ENCODE measurements at places on chromosomes 11 and 22.

GRCh38 chr22:39299829-39300178 lies 19.6 kb downstream of the RPL3 start:
- DNase-seq: no peak

DNA sequence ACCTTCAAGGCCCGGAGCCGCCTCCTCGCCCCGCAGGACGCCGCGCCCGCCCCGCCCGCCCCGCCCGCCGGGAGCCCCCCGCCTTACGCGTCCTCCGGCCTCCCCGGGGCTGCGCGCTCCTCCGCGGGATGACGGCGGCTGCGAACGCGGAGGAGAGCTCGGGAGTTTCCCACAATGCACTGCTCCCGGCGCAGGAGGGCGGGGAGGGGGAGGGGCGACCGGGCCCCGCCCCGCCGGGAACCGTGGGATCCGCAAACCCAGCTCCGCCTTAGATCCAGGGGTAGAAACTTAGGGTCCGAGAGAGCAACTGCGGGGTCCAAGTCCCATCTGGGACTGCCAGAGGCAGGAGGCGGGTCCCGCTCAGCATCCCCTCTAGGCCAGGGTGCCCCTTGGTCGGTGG lies at the start of gene CEND1:
Gene CEND1, minus strand, starts transcription at position 148 of the 400 bp plus-strand sequence. CDS start 1,514 bp downstream, outside the sequence.
- no peak for DNase-seq

DNA sequence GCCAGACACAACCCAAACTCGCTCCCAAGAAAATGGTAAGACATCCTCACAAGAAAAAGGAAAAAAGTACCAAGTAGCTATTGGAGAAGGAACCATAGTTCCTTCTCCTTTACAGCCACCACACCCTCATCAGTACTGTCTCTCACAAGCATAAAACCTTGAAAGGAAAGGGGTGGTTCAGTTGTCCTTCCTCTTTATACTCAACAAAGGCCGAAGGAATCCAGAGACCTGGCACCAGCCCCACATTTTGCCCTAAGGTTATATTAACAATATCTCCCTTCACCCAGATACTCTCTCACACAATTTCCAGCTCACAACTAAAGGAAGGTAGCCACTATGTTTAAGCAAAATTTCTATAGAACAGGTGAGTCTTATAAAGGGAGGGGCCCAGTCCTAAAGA lies 8.5 kb downstream of the FHIP1B start:
- no peak for DNase-seq

GRCh38 chr11:67118181-67118766 lies 789 bp upstream of the KDM2A start:
- peak; percentile 59 for DNase-seq

DNA sequence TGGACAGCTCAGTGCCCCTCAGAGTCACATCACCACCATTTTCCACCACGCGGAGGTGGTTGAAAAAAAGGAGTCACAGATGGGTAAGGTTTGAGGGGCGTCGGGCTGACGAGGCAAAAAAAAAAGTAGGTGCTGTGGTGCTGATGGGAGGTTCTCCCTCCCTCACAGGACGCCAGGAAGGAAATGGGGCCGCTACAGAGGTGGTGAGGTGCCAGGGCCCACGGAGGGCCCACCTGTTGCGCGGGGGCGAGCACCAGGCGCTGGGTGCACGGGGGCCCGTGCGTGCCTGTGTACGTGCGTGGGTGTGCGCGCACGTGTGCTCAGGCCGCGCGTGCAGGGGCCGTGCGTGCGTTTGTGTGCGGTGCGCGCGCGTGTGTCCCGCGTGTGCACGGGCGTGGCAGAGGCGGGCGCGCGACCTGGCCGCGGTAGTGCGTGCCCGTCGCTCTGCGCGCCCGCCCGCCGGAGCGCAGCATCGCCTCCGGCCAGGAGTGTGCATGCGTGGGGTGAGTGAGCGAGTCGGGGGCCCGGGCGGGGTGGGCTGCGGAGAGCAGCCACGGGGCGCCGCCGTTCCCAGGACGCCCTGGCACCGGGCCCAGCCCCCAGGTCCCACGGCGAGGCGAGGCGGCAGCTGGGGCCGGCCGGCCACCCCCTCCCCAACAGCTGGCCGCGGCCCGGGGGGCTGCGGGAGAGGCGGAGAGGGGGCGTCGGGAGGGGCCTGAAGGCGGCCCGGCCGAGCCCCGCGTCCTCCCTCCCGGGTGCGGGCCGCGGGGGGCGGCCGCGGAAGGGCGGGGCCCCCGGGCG lies 2.8 kb downstream of the PDGFB start:
- no peak for DNase-seq

GRCh38 chr11:44493383-44493782 lies 72.1 kb upstream of the CD82 start:
- no peak for DNase-seq

GRCh38 chr11:45603946-45604682 lies 61.3 kb downstream of the CHST1 start:
- DNase-seq: no peak

- DNase-seq: no peak
These were observed 61.4 kb downstream of the ABTB2 start for GRCh38 chr11:34296412-34296811.

DNA sequence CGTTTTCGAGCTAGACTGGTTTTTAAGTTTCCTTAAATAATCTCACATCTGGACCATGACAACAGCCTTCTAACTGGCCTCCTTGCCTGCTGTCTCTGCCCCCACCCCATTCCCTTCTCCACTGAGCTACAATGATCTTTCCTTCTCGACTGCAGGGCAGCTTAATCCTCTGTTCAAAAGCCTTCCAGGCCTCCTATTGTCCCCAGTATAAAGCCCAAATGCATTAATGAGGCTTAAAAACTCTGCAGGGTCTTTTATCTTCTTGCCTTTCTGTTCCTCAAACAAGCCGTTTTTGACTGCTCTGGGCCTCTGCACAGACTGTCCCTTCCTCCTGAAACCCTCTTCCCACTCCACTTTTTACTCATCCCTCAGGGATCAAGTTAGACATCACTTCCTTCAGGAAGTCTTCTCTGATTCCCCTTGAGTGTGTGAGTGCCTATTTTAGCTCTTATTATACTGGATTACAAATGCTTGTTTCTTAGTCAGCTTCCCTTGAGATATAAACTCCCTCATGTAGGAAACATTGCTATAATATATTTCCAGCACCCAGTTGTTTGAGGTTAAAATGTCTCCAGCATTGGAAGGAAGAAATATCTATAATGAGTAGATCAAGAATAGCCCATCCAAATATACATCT lies 23.6 kb upstream of the PAMR1 start:
- DNase-seq: no peak

DNA sequence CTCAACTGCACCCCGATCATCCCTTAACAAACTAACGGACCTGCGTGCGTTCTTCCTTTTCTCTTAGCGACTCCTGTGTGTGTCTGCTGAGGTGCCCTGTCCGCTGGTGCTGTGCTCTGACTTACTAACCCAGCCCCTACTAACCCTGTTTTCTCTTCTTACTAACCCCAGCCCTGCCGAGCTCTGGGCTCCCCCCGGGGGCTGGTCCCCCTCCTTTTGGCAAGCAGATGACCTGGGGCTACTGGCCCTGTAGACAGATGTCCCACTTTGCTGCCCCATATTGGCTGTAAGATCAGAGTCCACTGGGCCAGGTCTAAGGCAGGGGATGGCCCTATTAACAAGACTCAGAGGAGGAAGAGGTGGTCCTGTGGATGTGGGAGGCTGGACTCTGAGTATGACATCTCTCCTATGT lies 14.7 kb downstream of the MIAT start:
- DNase-seq: no peak

GRCh38 chr11:128448200-128448886 lies 139.0 kb downstream of the ETS1 start:
- peak; percentile 48 for DNase-seq

- DNase-seq: no peak
These were observed 38.0 kb upstream of the APLNR start for GRCh38 chr11:57274904-57275498.

- no peak for DNase-seq
These were observed 28.9 kb upstream of the YAP1 start for GRCh38 chr11:102081313-102081712.

DNA sequence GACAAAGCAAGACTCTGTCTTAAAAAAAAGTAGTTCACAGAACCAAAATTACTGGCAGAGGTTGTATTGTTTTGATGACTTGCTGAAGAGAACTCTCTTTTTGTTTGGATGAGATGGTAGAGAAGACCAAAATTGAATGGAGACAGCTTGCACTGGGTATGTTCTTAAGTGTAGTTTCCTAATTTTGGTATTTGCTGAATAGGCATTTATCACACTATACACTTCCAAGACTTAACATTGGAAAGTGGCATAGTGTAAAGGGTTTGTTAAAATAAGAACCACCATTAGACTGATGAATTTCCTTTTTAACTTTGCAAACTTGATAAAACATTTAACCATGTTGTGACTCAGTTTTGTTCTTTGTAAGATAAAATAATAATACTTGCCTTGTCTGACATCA lies 5.3 kb upstream of the DCUN1D5 start:
- no peak for DNase-seq

GRCh38 chr11:120547811-120548681 lies 36.5 kb downstream of the GRIK4 start:
- DNase-seq: no peak

DNA sequence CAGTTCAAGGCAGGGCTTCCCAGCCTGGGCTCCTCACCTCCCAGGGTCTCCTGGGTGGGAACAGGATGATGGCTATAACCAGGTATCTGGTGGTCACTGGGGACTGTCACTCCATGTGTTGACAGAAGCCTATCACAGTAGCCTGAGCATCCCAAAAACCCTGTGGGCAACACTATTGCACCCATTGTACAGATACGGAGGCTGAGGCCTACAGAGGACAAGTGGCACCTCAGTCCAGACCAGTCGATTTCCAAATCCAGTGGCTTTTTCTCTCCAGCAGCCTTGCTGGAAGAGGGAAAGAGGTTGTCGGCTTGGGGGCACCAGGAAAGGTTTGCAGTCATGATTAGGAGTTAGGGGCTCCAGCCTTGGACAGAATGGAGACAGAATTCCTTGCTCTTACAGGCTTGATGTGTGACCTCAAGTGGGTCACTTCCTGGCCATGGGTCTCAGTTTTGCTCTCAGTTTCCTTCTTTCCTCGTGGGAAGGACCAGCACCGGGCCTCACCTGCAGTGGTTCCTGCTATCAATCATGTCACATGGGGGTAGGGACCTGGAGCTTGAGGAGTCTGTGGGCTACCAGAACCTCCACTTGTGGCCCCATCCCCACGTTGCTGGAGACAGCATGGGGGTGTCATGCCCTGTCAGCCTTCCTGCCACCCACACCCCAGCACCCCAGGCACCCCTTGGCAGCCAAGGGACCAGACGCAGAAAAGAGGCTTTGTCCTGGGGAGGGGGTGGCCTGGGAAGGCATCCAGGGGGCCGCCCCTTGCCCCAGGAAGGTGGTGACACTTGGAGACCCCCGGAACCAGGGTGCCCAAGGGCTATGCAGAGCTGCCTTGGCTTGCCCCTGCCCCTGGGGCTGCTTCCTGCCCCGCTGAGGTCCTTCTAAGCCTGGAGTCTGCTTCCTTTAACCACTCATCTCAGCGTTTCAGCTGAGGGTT lies 2.1 kb downstream of the EMID1 start:
- no peak for DNase-seq

- DNase-seq: no peak
These were observed 15.3 kb upstream of the ACCSL start for GRCh38 chr11:44032299-44033085.

DNA sequence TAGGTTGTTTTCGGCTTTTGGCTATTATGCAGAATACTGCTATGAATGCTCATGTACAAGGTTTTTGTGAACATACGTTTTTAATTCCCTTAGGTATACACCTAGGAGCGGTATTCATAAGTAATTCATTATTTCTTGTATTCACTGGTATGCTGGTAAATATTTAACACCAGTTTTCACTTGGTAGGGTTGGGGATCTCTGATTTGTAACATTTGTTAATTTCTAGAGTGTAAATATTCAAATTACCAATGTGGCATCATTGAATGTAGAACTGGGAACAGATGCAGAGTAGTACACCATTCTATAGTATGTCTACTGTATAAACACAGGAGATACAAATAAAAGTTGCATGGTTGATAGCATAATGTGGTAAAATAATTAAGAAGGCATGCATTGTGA lies 16.3 kb downstream of the GVQW3 start:
- DNase-seq: no peak

DNA sequence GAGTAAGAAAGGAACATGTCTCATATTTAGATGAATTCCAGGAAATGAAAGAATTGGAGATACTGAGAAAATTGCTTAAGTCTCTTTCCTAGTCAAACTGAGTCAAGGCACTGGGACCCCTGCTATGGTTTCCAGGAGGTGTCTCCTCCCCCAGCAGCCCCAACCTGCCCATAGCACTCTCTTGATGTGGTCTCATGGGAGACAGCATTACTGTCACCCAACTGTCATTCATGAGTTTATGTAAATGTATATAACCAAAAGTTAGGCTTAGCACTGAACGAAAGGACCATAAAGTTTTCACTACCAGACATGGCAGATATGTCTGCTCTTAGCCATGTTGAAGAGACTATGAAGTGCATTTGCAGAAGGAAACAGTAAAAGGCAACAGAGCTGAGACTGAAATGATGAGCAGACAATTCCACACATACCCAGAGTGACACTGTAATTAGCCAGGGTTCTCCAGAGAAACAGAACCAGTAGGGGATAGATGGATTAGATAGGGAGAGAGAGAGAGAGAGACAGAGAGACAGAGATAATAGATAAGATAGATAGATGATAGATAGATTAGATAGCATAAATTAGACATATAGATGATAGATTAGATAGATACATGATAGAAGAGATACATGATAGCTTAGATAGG lies 328.1 kb downstream of the BRD1 start:
- DNase-seq: no peak

DNA sequence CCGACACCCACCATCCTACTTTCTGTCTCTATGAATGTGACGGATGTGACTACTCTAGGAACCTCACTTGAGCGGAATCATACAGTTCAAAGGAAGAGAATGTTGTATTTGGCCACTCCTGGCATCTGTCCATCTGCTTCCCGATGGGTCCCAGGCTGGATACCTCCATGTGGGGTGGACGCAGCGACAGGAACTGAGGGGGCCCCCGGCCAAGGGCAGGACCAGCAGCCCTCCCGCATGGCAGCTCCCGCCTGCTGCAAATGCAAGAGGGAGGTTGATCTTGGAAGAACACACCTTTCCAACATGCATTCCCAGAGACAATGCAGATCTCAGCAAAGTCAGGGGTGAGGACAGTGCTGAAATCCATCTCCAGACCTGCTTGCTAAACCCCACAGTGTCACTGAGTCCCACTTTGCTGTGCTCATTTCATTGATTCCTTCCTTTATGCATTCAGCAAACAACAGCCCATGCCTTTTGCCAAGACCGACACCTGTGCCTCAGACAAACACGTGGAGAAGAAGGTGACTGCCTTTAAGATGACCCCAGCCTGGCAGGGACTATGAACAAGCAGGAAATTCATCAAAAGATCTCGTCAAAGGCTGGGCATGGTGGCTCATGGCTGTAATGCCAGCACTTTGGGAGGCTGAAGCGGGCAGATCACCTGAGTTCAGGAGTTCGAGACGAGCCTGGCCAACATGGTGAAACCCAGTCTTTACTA lies 246.2 kb downstream of the CTTN start:
- no peak for DNase-seq

GRCh38 chr11:35012467-35013191 lies 96.2 kb downstream of the PDHX start:
- peak; percentile 52 for DNase-seq

GRCh38 chr11:58629857-58630256 lies 7.4 kb downstream of the CNTF start:
- DNase-seq: peak; percentile 51

- DNase-seq: no peak
These were observed 17.2 kb upstream of the BMAL1 start for GRCh38 chr11:13260201-13260962.
